Kidney tubule cell (primary cell): ENCODE measurements at places on chromosomes 3 and 15.

DNA sequence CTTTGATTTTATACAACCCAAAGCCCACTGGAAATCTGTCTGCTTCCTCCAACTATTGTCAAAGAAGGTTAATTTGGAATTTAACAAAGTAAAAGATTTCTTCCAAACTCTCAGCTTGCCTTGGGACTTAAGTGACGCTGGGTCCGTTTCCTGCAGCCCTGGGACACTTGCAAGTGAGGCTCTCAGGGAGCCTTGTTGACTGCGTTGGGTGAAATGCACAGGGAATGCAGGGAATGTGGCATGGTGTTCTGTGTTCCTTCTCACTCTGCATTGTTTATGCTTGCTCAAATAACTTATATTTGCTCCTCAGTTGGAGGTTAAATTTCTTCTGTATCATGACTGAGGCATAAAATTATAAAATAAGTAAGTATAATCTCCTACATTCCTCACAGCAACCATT lies 60.9 kb upstream of the TJP1 start:
- DNase-seq, result no peak

GRCh38 chr3:44721231-44722102 lies 8.0 kb upstream of the ZNF501 start:
- no peak for DNase-seq

DNA sequence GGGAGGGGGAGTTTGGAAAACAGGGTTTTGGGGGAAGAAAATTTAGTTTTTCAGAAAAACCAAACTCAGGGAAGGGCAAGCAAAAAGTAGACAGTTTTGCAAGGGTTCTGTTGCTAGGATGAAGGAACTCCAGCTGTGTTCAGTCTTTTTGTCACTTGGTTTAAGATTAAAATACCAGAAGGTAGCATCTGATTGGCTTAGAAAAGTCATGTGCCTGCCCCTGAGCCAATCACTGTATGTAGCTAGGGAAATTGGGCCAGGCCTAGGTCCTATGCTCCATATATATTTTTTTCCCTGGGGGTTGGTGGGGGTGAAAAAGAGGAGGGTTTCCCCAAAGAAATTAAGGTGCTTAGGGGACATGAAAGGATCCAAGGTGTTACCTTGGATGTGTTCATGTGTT lies 24.3 kb downstream of the CLDN11 start:
- no peak for DNase-seq

DNA sequence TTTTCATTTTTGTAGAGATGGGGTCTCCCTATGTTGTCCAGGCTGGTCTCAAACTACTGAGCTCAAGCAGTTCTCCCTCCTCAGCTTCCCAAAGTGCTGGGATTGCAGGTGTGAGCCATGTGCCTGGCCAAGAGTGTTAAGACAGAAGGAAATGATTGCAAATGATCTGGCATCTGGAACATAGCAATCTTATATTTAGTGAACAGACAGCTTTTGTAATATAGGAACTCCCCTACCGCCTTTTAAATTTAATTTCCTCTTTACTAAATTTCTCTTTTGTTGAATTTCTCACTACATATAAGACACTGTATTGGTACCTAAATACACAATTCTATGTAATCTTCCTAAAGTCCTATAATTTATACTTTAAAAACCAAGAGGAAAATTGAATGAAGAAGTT lies 13.1 kb downstream of the ANO10 start:
- no peak for DNase-seq

GRCh38 chr3:136173939-136174490 lies 22.1 kb downstream of the MSL2 start:
- peak; percentile 21 for DNase-seq

DNA sequence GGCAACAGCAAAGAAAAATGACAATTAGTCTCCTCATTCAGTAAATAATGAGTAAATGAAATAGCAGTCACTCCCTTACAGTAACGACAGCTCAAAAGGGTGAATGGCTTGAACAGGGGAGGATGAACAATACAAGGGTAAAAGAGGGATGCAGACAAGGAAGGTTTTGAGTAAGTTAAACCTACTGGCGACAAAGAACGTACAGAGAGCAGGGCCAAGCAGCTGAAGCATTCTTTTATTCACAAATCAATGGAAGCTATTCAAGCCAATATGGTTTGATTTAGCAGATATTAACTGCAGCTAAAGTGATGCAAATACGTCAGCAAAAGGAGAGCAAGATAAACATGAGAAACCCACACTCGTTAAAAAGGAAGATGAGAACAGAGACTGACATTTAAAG lies 90.7 kb upstream of the ICE2 start:
- DNase-seq, result no peak

GRCh38 chr3:41286305-41286704 lies 87.0 kb downstream of the CTNNB1 start:
- DNase-seq, result no peak

DNA sequence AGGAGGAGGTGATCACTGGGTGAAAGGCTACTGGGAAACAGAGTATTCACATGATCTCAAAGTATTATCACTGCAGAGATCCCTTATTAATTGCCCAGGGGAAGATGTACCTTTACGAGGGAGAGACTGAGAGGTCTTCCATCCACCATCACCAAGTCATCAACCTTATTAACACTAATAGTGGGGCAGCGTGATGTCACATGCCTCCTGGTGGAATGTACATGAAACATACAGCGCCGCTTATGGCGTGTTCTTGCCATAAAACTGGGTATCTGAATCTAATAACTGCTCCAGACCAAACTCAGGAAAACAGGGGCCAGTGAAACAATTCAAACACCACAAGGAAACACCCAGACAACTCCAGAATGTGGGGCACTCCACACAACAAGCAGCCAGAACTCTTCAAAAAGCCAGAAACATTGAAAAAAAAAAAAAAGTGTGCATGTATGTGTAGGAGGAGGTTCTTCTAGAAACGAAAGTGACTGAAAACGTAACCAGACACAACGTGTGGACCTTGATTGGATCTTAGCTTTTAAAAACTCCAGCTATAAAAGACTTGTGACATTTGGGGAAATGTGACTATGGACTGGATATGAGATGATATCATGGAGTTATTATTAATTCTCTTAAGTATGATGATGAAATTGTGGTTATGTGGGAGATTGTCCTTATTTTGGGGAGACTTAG lies 4.6 kb downstream of the STIMATE start:
- DNase-seq, result no peak

DNA sequence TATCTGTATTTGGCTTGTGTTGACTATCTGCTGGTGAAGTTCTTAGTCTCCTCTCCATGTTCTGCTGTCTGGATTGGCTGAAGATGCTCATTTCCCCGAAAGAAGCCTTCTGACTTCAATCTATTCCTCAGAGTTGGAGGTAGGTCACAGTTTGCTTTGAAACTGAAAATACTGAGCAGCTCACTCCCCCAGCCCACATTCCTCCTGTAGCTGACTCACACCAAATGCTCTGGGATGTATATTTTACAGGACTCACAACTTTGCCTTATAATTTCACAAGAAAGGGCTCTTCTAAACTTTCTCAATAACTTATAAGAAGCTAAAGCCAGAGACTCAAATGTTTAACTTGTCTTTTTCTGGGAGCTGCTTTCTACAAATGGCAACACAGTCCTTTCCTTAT lies 36.3 kb upstream of the SNX4 start:
- peak; percentile 1 for DNase-seq

DNA sequence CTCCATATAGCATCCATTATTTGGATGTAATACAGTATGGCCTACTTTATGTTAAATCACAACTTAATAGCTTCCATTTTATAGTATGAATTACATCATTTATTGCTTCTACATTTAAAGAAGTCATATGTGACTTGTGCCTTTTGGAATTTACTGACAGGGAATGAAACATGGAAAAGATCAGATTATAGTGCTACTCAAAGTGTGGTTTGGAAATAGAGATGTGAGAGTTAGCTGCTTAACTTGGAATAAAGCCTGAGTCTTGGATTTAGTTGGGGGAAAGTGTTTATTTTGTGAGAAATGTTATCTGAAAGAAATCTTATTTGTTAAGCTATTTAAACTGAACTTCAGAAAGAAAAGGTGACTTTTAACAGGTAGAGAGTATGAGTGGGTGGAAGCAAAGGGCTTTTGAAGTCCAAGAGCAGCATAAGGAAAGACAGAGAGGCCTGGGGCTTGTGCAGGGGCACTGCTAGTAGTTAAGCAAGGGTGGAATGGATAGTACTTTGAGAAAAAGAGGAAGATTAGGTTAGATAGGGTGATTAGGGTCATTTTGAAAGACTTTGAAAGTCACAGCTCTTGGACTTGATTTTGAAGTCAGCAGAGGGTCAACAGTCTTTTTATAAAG lies 60.5 kb downstream of the SLMAP start:
- DNase-seq, result no peak

- no peak for DNase-seq
Measured at GRCh38 chr15:60573936-60574335, 95.0 kb upstream of the ICE2 start.

- no peak for DNase-seq
Measured at GRCh38 chr15:89227425-89227824, 6.0 kb upstream of the RLBP1 start.

- no peak for DNase-seq
Measured at GRCh38 chr15:81302701-81303109, 21.2 kb downstream of the STARD5 start.

DNA sequence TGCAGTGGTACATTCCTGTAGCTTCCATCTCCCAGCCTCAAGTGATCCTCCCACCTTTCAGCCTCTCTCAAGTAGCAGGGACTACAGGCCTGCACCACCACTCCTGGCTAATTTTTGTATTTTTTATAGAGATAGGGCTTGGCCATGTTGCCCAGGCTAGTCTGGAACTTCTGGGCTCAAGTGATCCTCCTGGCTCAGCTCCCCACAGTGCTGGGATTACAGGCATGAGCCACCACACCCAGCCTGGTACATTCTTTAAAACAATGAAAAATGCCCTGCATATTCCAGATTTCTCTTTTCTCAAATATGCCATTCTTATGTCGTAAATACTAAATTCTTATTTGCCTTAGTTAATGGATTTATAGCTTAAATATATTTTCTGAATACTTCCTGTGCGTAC lies 581.4 kb downstream of the MECOM start:
- DNase-seq, result no peak

- peak; percentile 22 for DNase-seq
Measured at GRCh38 chr15:90097475-90097874, 4.8 kb downstream of the IDH2 start.

GRCh38 chr3:127417709-127418559 lies 130.1 kb upstream of the PRR20G start:
- DNase-seq, result no peak

DNA sequence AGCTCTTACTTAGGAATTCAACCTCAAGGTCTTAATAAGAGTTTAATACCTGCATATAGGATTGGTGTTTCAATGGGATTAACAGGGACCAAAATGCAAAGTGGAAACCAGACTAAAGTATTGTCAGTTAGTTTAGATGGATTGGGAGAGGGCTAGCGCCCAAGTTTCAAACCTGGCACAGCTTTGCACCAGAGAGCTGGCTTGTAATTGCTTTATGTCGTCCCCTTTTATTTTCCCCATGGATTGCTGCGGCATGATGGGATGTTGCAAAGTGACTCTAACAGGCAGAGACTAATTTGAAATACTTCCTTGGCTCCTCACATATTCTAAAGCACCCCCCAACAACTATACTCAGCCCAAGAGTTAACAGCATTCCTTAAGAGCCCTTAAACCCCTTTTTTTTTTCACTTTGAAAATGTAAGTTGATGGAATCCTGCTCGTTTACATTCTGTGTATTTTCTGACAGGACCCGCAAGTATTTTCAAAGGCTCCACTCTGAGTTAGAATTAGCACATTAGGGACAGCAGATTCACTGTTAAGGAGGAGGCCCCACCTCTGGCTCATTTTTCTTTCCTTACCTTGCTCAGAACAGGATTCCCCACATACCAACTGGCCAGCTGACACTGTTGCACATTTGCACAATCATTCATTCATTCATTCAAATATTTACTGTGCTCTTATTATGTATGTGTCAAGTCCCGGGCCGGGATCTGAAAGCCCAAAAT lies 214.2 kb downstream of the ERC2 start:
- DNase-seq, result no peak

DNA sequence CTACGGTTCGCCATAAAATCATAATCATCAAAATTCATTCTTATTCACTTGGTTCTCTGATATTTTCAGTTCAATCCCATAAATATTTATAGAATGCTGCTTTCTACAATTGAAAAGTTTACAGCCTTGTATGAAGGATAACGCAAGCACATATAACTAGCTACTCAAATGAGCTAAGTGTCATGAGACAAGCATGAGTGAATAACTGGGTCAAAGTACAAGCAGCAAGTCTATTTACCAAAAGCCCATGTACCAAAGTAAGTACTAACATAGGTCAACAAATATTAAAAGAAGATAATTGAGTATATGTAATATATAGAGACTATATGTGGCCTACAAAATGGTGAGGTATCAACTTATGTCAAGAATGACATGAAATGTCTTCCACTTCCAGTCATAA lies 596.6 kb downstream of the GBE1 start:
- DNase-seq, result no peak

GRCh38 chr3:124791639-124792151 lies 61.4 kb downstream of the UMPS start:
- peak; percentile 71 for DNase-seq

GRCh38 chr3:28467414-28467813 lies 118.8 kb upstream of the AZI2 start:
- DNase-seq, result peak; percentile 59
